ENCODE measurements at places on chromosomes 5 and 9. TPM values are rescaled to one million over a fixed set of nuclear protein-coding genes. Genes with fewer than 3 reads are reported as not detected.

GRCh38 chr9:36895744-36896260 is 138.3 kb downstream of the PAX5 start:
- H3K4me3 ChIP-seq = no peak overlapping the region
- H3K27ac ChIP-seq = no peak overlapping the region
- no peaks in the 10 kb centered on the region for H3K4me1 ChIP-seq

DNA sequence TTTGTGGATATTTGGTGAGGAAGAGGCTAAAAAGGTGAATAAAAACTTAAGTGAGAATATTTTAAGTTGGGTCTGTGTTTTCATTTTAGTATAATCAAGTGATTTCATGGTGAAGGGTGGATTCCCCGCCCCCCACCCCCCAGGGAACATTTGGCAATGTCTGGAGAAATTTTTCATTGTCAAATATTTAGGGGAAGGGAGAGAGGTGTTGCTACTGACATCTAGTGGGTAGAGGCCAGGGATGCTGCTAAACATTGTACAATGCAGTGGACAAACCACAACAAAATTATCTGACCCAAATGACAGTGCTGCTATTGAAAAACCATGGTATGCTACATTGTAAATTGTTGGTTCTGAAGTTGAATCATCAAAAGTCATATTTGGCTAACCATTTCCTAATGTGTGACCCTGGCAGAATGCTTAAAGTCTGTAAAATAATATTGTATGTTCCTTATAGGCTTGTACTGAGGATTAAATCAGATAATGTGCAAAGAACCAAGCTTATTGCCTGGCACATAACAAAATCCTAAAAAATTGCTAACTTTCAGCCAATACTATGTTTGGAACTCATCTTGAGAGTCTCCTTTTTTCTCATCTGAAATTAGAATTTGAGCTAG is 5.6 kb downstream of the C5orf24 start:
- DNase-seq = no peak
- no peaks in the 10 kb centered on the region for H3K27me3 ChIP-seq
- peaks cover 71% of the 10 kb centered on the region for H3K4me1 ChIP-seq
- H3K4me3 ChIP-seq = no peak overlapping the region
- H3K27ac ChIP-seq = no peak overlapping the region

DNA sequence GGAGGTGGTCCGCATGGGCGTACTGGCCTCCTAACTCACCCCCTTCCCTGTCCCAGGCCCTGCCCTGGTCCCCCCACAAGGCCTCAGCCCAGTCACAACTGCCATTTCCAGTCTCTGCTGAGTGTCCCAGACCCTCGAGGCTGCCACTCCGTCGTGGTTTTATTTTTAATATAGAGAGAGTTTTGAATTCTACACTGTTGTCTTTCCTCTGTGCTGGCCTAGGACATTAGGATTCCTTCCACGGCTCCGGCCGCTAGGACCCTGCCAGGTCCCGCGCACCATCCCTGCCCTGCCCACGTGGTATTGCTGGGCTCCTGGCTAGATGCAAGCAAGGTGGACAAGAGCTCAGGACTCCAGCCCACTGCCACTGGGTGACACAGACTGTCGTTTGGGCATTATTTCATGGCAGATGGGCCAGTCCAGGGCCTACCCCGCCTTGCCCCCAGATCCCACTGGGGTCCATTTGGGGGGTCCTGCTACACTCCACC is 53.3 kb downstream of the SAR1B start:
- no peak overlapping the region for H3K4me3 ChIP-seq
- H3K36me3 ChIP-seq = peaks cover 60% of the 10 kb centered on the region
- peak overlapping the region; percentile 2 for H3K27ac ChIP-seq
- peaks cover 51% of the 10 kb centered on the region for H3K4me1 ChIP-seq
- DNase-seq = no peak
- no peaks in the 10 kb centered on the region for H3K27me3 ChIP-seq

The BTNL8 gene
- not detected for total RNA-seq

All from heart right ventricle (tissue), 16 donors.